ENCODE measurements at places on chromosomes 7 and 10. TPM values are rescaled to one million over a fixed set of nuclear protein-coding genes. Genes with fewer than 3 reads are reported as not detected.

GRCh38 chr7:726854-727103 lies 280 bp downstream of the DNAAF5 start:
- DNase-seq = no peak

GRCh38 chr10:34370126-34370525 lies 445.0 kb downstream of the PARD3 start:
- no peak for DNase-seq

- no peak for DNase-seq
These were observed 6.9 kb downstream of the PRKAR2B start for GRCh38 chr7:107051376-107051775.

DNA sequence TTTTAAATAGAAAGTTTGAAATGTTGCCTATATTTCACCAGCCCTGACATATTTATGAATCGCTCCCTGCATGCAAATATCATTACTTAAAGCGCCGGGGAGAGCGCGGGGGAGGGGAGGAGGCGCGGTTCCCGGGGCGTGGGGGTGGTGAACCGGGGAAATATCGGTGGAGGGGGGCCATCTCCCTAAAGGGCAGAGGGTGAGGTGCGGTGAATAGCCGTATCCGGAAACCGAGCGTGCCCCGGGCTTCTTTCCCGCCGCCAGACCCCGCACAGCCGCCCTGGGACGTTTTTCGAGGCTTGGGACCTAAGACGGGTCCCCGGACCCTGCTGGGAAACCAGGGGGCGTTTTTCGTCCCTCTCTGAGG lies 6.9 kb upstream of the ZNF503 start:
- no peak for DNase-seq

DNA sequence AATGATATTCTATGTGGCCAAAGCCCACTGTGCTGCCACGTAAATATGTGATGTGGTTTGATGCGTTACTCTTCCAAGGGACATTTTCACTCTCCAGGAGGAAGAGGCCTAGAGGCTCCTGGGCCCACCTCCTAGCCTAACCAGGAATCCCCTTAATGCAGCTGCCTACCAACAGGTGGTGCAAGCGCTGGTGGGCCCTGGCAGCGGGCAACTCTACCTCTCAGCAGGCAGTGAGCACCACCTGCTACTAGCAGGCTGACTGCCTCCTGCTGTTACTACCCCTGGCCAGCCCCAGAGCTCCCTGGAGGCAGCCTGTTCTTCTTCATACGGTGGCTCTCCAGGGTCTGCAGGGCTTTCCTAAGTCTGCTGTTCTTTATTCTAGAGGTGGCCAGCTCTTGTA lies 62.8 kb downstream of the CDH23 start:
- DNase-seq = no peak

DNA sequence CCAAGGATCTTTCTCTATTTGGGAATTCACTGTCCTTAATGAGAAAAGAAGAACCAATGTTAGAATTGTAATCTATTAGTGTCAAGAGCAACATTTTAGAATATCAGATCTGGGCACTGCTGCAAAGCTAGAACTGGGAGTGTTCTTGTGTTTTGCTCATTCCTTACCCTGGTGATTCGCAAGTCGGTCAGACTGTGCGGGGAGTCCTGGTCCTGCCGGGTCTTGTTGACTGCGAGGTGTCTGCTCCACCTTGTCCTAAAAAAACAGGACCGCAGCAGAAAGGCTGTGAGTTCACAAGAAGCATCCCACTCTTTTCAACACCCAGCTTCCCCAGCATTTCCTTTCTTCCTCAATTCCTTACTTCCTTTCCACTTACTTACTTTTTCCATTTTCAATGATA lies 79.0 kb downstream of the GRB10 start:
- no peak for DNase-seq

DNA sequence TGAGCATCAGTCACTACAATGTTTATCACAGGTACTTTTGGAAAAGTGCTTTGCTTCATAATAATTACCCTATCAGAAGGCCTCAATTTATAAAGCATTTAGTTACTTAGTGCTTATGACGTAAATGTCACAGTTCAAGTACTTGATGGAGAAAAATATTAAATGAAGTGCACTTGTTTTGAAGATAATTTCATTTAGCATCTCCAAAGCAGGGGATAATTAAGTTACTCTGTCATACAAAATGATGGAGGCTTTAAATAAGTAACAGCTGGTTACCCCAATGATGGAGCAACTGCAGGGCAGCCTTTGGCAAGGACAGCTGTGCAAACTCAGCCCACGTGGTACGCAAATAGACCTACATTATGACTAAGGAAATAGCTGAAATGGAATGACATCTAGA lies 768.8 kb downstream of the GRM8 start:
- no peak for DNase-seq

GRCh38 chr10:6024334-6024682 lies 37.9 kb downstream of the IL2RA start:
- DNase-seq = no peak

GRCh38 chr7:47044625-47045024 lies 537.3 kb downstream of the TNS3 start:
- DNase-seq = no peak

DNA sequence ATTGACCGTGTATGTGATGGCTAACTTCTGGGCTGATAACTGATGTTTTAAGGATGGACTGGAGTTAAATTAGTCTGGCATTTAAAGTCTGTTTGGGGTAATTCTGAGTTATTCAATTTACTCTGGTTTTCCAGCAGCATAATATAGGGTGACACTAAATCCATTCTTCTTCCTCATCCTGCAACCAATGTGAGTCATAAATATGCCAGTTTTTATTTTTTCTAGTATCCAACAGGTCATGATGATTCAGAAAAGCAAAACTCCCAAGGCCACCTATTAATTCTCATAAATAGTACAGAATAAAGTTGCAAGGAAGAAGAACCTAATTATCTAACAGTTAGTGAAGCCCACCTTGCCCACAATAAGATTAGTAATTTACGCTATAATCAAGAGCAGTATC lies 7.5 kb upstream of the EPHB6 start:
- no peak for DNase-seq

- no peak for DNase-seq
These were observed 330.0 kb downstream of the BBS9 start for GRCh38 chr7:33459340-33459751.

GRCh38 chr10:33201056-33201780 lies 133.2 kb downstream of the NRP1 start:
- no peak for DNase-seq

- DNase-seq = no peak
These were observed 279.8 kb downstream of the SEC23IP start for GRCh38 chr10:120172356-120172755.

DNA sequence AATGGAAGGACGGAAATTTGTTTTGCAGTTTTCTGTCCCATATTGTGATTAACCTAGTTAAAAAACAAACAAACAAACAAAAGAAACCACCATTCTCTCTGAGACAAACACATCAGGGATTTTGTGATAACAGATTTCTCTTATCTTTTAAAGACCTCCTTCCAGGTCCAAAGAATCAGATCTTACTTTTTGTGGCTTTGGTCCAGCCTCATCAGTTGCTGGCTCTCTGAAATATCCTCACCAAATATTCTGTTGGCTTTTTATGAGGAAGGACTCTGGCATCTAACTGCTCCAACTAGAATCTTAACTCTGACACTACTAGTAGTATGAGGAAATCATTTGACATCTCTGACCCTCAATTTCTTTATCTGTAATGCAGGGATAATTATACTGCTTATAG lies 4.8 kb downstream of the FAM204A start:
- DNase-seq = no peak

Gene AGR3
- 4.5 TPM for polyA plus RNA-seq

Gene CACUL1
- 33.7 TPM for polyA plus RNA-seq

Gene OR6V1
- polyA plus RNA-seq = not detected

Gene ADCY1
- 4.0 TPM for polyA plus RNA-seq

Gene AGBL3
- polyA plus RNA-seq = 11.0 TPM

Gene IGFBP3
- 76.0 TPM for polyA plus RNA-seq

Gene COX19
- 11.8 TPM for polyA plus RNA-seq

Gene SPDYE5
- polyA plus RNA-seq = 3.2 TPM

Gene CHCHD2
- 315 TPM for polyA plus RNA-seq

Gene UCMA
- polyA plus RNA-seq = not detected
